Aorta (tissue), 5 donors: ENCODE measurements at places on chromosomes 3 and 15.

DNA sequence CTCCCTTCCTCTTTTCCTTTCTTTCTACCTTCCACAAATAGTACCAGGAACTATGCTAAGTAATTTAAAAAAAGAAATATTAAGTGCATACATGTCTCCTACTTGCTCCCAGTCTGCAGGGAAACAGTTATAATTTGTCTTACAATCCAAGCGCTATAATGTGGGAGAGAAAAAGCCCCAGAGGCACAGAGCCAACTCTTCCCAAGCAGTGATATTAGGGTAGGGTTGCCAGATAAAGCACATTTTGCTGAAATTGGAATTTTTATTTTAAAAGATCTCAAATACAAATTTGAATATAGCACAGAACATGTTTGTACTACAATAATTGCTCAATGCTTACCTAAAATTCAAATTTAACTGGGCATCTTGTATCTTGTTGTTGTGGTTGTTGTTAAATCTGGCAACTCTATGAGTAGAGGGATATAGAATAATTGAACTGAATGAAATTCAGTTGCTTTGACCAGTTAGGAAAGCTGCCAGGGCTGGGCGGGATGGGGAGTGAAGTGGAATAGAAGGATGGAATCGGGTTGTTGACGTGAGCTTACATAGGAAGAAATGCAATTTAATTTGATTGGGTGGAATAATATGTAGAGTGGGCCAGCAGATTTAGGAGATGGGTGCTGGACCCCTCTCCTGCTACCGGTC is 52.6 kb upstream of the USP3 start:
- no peak for DNase-seq

- DNase-seq, result no peak
These were observed 37.2 kb downstream of the EEFSEC start for GRCh38 chr3:128190501-128190900.

DNA sequence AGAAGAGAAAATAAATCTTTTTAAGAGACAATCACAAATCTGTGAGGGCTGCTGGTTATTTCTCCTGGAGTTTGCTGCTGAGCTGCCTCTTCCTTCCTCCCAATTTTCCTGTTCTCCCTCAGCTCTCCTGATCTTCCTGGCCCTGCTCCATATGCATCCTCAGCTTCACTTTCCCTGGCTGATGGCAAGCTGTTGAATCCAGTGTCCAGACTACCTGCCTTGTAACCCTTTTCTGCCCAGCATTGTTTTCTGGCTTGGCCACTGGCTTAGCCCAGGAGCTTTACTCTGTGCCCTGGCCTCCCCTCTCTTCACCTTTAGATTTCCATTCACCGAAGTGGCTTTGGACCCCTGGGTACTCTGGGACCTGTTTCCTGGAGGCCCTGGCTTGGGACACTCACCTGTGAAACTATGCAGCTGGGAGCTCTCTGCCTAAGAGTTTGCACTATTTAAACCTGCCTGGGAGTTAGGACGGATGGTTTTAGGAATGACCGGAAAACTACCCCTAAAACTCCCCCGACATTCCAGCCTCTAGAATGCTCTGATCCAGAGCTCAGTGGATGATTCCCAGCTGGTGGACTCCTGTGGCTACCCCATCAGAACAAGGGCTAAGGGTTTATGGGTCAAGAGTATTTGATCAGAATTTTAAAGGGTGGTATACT is 90.0 kb downstream of the RBPMS2 start:
- DNase-seq, result peak; percentile 30

GRCh38 chr3:185983495-185984141 is 45.8 kb upstream of the TRA2B start:
- peak; percentile 83 for DNase-seq

DNA sequence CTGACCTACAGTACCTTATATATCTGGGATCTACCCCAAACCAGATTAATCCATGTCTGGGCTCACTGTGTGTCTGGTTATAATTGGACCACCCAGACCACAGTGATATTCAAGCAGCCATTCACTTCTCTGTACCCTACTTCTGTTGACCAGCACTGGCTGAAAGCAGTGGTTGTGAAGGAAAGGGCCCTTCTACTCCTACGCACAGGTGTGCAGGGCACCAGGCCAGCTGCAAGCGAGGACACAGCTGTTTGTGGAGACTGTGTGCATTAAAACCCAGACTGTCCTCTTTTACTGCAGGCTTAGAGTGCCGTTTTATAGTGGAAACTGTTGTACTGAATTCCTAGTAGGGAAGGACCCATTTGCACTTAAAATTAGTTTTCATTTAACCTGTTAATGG is 29.5 kb downstream of the CTDSPL start:
- DNase-seq, result no peak

DNA sequence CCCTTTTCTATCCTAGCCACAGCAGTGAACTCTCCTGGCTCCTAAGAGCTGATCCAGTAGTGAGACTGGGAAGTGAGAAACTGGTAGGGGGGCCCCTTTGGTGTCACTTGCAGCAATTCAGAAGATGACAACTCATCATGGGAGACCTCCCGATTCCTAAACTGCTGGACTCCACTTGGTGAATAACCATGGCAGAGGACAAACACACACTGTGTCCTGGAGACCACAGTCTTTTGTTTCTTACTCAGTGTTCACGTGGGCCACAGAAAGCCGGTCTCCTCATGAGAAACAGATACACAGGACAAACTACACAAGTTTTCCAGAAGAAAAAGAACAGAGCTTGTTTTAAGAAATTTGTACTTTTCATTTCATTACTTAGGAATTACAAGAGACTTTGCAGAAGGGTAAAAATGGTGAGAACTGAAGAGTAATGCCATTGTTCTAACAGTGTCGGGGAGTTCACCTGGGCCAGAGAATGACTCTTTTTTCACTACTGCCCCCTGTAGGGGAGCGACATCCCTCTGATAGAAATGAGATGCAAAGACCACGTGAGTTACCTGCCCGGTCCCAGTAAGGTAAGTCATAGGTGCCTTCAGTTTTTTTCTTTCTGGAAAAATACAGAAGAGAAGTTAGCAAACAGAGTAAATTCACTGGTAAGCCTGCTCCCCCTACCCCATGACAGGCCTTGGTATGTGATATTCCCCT is 38.1 kb downstream of the ST3GAL6 start:
- no peak for DNase-seq

DNA sequence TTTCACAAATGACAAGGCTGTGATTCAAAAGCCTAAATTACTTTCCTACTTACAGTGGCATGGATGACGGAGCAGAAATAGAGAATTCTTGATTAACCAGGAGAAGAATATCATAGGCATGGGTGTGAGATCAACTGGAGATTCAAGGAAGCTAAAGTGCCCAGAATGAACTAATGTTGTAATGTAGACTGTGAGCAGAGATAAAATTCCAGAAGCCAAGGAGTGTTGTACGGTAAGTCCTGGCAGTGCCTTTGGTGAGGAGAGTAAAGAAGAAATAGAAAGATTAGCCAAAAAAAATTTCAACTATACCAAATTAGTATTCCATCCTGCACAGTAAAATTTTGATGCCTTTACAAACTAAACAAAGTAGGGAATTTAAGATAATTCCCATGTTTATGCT is 75.9 kb downstream of the ZBTB20 start:
- DNase-seq, result no peak

DNA sequence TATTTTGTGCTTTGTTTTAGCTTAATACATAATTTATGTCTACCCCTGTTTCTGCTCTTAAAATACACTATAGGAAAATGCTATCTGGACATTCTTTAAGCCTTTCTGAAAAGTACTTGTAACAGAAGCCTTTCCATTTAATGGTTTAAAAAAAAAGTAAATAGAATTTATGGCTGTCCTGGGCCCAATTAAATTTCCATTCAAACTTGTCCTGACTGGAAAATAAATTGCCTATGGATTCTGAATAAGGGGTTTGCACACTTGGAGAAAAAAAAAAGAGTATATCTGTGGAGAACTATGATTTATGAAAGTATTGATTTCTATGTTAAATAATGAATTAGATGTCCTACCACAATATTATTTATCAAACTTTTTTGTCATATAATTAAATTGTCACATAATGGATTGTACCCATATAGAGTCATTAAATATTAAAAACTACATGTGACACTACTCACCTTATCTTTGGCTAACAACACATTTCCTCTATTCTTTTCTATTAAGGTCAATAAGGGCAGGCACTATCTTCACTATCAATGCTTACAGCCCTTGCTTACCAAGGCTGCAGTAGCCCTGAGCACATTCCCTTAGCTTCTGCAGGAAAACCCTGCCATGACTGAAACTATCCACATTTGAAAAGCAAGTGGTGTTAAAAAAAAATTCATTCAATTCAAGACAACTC is 396.1 kb upstream of the ROBO2 start:
- no peak for DNase-seq

- DNase-seq, result no peak
These were observed 147.5 kb downstream of the STT3B start for GRCh38 chr3:31680072-31680870.

- no peak for DNase-seq
These were observed 162.4 kb downstream of the ATG7 start for GRCh38 chr3:11434563-11435096.

DNA sequence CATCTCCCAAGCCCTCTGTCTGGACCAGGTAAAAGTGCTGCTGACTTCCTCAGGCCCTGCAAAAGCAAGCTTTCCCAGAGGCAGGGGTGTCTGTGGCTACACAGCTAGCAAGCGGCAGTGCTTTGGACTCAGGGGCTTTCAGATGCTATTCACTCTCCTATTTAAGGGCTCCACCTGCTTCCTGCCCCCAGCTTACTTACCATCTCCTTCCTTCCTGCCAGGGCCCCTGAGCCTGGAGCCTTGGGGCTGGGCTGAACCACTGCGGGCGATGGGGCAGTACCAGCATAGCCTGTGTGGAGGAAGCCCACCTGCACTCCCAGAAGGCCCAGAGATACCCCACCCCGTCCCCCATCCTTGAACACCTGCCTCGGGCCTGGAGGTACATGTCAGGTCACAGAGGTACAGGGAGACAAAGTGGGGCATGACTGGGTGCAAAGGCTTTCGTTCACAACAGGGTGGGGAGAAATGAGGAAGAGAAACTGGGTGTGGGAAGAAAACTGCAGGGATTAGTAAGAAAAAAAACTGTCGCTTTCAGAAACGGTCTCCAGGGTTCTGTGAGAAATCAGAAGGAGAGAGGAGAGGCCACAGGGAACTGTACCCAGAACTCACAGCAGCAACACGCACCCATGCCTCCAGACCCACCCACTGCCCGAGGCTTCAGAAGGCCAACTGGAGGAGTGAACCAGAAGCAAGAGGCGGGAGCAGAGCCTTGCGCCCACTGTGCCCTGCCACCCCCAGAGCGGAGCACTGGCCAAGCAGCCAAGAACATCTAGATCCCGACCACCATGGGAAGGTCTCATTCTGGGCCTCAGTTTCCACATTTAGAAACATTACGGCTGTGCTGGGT is 49.5 kb downstream of the CCDC12 start:
- no peak for DNase-seq

GRCh38 chr3:147713234-147714133 is 304.3 kb downstream of the ZIC1 start:
- peak; percentile 55 for DNase-seq

- DNase-seq, result no peak
These were observed 3.2 kb upstream of the FBXL22 start for GRCh38 chr15:63593705-63594671.

- peak; percentile 97 for DNase-seq
These were observed at the start of gene MAP2K5 for GRCh38 chr15:67542420-67543347. TSS of gene MAP2K5 (plus strand) at chr15:67542703. CDS start at chr15:67543336, 633 bp downstream.

GRCh38 chr3:42019953-42020260 is 58.0 kb upstream of the ULK4 start:
- DNase-seq, result no peak

GRCh38 chr3:43727930-43728329 is 37.2 kb downstream of the ABHD5 start:
- peak; percentile 59 for DNase-seq

DNA sequence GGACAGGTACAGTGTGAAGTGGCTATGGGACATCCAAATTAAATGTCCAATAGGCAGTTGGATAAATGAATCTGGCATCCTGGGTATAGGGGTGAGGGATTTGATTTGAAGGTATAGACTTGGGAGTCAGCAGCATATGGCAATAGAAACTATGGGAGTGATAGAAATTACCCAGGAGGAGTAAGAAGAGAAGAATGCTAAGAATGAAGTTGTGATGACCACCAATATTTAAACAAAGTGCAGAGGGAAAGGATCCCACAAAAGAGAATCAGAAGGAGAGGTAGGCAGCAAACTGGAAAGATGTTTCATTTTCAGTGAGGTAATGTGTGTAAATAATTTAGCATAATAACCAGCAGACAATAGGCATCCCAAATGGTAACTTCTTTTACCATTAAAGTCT is 13.8 kb upstream of the MSL2 start:
- DNase-seq, result no peak

GRCh38 chr3:171563298-171563697 is 103.1 kb upstream of the TNIK start:
- DNase-seq, result no peak

DNA sequence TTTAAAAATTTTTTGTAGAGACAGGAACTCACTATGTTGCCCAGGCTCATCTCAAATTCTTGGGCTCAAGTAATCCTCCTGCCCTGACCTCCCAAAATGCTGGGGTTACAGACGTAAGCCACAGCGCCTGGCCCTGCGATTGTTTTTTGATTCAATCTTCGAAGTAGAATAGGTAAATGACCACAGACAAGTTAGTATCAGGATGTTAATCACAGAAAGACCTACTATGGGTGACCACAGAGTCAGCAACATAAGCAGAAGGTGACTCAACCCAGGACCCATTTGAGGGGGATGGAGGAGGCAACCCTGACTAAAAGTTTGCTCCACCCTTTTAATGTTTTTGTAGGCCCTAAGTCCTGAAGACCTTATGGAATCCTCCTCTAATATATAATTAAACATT is 10.0 kb upstream of the USP3 start:
- no peak for DNase-seq

DNA sequence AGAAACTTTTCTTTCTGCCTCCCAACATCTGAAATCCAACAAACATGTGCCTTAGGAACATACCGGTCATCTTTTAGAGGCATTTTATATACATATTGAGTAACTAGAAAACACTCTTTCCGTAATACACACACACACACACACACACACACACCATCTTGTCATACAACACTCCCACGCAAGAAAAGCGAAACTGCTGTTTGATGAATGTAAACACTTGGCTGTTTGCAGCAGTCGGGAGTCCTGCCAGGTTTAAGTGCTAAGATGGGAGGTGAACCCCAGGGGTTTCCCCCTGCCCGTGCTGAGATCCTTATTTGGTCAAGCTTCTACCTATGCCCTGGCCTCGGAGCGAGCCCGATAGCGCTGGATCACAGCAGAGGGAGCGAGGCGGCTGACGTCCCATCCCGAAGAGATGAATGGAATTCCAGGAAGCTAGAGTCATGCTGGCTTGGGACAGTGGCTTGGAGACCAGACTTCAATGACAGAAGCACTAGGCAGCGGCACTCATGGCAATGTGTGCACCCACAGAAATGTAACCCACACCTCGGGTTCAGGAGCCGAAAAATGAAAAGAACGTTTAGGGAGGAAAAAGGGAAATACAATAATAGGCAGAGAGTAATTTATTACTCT is 1.3 kb upstream of the THBS1 start:
- peak; percentile 89 for DNase-seq
